Vagina (tissue), 2 donors: ENCODE measurements at places on chromosomes 2 and 18. TPM values are rescaled to one million over a fixed set of nuclear protein-coding genes. Genes with fewer than 3 reads are reported as not detected.

The PSTPIP2 gene
- 9.1 TPM for total RNA-seq

The C2orf15 gene
- not detected for total RNA-seq

The GULP1 gene
- total RNA-seq = 57.2 TPM

The C2orf80 gene
- total RNA-seq = not detected

- no peak for DNase-seq
These were observed 17.0 kb downstream of the STK39 start for GRCh38 chr2:168230389-168230788.

DNA sequence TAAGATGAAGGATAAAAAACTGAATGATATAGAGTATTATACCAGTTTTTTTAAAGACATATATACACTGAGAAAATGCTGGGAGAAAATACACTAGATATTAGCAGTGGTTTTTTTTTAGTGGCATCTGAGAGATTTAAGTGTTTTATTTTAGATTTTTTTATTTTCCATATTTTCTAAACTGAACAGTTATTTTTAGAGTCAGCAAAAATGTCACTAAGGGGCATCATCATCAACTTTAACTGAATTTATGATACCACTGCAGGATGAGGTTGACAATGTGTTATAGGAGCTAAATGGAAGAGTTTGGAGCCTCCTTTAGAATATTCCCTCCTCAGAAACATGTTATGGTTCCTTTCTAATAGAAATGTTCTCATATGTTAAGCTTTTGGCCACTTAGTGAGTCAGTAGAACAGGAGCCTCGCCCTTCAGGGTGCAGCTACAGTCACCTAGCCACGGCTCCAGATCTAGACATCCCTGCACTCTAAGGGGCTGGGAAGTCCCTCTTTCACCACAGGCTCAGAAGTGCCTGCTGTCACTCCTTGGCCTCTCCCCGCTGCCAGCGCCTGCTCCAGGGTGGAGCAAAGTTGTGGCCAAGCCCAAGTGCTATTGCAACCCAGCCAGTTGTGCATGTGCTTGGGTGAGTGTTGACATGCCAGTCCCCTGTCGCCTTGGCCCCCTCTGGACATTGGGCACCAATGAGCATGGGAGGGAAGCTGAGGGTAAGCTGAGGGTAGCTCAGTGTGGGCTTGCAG is 210.7 kb upstream of the RASGRP3 start:
- DNase-seq = no peak

DNA sequence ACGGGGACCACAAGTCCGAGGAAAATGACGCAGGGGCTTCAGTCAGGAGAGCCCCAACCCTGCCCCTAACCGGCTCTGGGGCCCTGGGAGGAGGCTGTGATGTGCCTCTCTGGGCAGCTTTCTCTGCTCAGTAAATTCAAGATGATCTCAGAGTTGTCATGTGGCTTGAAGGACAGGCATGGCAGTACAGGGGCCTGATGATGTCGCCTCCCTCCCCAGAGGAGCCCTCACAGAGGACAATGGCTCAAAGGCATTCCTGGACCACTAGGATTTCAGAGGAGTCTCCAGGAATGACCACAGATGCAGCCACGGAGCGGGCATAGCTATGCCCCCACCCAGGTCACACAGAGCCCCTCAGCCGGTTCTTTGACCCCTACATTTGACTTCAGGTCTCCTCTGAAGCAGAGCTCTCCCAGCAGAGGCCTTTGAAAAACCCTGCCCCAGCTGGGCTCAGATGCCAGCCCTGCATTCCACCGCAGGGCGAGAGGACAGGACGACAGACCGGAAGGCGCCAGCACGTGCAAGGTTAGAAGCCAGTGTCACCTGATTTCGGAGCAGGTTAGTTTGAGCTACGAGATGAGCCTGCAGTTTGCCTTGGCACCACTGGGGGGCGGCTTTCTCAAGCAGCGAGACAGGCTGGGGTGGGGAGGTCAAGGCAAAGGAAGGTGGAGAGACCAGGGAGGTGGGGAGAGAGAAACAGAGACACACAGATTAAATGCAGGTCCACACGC is 39.2 kb downstream of the BIN1 start:
- DNase-seq = no peak

DNA sequence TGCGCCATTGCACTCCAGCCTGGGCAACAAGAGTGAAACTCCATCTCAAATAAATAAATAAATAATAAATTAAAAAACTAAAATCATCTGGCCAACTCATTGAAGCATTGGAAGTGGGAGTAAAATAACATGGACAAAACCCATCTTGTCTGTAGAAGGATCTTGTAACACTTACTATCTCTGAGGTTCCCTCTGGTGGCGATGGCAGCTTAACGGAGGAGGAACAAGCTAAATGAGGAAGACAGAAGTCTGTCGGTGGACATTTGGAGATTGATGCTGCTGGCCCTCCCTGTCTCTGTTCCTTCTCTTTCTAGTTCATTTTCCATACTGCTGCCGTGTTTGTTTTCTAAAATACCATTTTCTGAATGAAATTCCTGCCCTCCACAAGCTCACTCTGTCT is 43.4 kb downstream of the ZCCHC2 start:
- DNase-seq = no peak

- DNase-seq = no peak
These were observed 111.4 kb downstream of the SPP2 start for GRCh38 chr2:234161932-234162331.

DNA sequence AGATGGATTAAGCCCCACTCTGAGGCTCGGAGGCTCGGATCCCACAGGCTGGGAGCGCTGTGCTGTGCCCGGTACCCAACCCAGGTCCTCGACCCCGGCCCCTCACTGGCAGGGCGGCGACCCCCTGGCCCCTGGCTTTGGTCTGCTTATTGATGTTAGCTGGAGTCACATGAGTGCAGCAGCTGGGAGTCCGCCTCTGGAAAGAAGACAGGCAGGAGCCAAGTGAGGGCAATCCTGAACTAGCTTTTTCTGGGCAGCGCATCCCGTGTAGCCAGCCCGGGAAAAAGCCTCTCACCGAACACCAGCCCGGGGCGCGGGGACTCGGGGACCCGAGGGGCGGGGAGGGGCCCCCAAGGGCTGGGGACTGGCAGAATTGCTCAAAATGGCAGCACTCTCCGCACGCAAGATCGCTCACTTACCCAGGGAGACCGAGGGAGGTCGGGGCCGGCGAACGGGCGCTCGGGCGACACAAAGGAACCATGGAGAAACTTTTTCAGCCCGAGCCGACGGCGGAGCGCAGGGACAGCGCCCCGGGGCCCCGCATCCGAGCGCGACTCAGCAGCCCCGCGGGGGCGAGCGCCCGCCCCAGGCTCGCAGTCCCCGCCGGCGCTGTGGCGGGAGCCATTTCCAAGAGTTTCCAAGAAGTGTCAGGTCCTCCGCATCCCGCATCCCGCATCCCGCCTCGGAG is 567 bp downstream of the TMEM200C start:
- no peak for DNase-seq

DNA sequence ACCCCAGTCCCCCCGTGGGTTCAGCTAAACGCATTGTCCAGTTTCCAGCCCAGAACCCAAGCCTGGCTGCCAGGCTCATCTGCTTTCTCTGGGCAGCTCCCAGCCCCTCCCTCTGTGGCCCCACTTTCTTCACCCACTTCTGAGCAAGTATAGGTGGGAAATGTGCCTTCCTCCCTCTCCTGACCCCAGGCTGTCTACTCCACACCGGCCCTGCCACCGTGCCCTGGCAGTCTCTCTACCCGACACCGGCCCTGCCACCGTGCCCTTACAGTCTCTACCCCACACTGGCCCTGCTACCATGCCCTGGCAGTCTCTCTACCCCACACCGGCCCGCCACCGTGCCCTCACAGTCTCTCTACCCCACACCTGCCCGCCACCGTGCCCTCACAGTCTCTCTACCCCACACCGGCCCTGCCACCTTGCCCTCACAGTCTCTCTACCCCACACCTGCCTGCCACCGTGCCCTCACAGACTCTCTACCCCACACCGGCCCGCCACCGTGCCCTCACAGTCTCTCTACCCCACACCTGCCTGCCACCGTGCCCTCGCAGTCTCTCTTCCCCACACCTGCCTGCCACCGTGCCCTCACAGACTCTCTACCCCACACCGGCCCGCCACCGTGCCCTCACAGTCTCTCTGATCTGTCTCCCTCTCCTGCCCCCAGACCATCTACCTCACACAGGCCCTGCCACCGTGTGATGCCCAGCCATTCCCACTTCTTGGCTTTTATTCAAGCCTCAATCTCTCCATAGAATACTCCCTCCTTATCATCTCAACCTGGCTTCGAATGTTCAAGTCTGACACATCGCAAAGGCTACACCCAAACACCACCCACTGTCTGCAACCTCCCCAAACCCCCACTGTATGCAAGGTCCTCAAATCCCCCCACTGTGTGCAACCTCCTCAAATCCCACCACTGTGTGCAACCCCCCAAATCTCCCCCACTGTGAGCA is 108.9 kb downstream of the TPO start:
- no peak for DNase-seq

DNA sequence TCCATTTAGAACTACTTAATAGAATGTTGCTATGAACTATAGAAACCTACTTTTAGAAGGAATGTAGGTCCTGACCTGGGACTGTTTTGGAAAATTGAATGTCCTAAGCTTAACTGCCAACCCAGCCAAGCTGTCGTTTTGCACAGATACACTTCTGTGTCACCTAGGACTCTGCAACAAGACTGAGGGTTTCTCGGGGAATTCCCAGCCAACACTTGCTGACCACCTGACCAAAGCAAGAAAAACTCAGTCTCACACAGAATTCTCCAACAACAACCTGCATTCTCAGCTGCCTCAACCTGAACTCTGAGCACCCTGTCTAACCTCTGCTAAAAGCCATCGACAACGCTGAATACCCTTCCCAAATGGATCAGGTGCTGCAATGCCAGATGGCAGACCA is 128.2 kb downstream of the SS18 start:
- DNase-seq = no peak

- DNase-seq = no peak
These were observed 49.8 kb upstream of the CABYR start for GRCh38 chr18:24089076-24089475.

GRCh38 chr18:36808681-36809080 is 20.1 kb downstream of the TPGS2 start:
- DNase-seq = no peak

- no peak for DNase-seq
These were observed 390.2 kb downstream of the PTPRM start for GRCh38 chr18:7957297-7957696.

GRCh38 chr2:181457741-181458425 is 697 bp downstream of the ITGA4 start:
- DNase-seq = no peak

- no peak for DNase-seq
These were observed 22.3 kb downstream of the INO80D start for GRCh38 chr2:206063635-206064034.

GRCh38 chr2:148817210-148817708 is 57.8 kb upstream of the KIF5C start:
- DNase-seq = no peak
